CD8-positive, alpha-beta memory T cell (primary cell): ENCODE measurements at places on chromosomes 3 and 15.

GRCh38 chr3:127479449-127479848 lies 111.1 kb downstream of the TPRA1 start:
- no peak for DNase-seq

GRCh38 chr15:65937476-65937875 lies 68.2 kb downstream of the RAB11A start:
- DNase-seq = no peak

GRCh38 chr3:141465221-141465620 lies 21.6 kb upstream of the RASA2 start:
- DNase-seq = no peak

DNA sequence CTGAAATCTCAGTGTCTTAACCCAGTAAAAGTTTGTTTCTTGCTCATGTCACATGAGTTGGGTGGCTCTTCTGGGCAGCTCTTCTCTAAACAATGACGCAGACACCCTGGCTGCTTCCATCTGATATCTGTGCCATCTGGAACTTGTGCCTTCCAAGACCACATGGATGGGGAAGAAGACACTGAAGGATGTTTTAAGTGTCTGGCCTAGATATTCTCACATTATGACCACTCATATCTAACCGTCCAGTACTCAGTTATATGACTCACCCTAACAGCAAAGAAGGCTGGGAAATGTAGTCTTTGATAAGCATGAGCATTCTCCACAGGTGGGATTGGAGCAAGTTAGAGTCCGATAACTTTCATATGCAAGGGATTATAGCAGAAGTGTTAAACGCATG lies 66.4 kb downstream of the RYR3 start:
- no peak for DNase-seq

DNA sequence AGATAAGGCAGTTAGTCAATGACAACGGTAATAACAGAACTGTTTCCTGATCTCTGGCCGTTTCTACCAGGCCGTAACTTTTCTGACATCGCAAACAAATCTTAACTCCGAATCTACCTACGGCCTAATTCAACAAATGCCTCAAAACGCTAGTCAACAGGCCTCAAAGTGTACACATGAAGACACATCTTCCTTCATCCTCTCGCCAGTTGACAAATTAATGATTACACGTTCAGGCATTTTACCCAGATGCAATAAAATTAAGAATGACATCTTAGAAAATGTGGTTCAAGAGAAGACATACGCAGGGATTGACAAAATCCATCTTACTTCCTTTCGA lies 1.5 kb downstream of the SFMBT1 start:
- no peak for DNase-seq
